ENCODE measurements at places on chromosomes 2 and 18.

GRCh38 chr2:104870100-104870975, 16.4 kb downstream of the POU3F3 start:
- no peak for DNase-seq

DNA sequence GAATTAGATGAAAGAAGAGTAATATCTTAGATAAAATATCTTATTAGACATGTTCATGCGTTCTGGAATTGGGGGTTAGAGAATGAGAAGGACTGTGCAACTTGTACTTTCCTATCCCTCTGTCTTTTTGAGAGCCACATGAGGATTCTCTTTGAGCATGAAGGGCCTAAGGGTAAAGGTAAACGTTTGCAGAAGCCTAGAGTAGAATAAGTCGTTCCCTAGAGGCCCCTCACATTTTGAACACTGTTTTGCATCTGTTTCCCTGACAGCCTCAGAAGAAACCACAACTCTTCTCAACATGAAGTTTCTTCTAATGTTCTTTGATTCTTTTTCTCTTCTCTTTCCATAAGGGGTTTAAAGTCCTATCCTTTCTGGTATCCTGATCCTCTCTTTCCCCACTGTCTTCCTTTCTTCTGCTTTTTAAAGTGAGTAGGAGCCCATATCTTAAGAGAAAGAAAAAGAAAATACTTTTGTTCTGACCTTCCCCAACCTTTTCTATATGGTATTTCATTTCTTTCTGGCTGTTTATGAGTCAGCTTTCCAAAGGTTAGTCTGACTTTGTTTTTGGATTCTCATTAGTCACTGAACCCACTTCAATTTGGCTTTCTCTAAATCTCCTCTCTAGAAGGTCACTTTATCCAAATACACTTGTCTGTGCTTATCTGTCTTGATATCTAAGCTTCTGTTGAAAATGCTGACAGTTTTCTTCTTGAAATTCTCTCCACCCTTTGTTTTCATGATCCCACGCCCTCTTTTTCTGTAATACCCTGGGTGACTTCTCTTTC, 34.8 kb downstream of the PPP1R1C start:
- DNase-seq: peak; percentile 52

- no peak for DNase-seq
Measured at GRCh38 chr2:12232876-12233275, 483.9 kb upstream of the TRIB2 start.

DNA sequence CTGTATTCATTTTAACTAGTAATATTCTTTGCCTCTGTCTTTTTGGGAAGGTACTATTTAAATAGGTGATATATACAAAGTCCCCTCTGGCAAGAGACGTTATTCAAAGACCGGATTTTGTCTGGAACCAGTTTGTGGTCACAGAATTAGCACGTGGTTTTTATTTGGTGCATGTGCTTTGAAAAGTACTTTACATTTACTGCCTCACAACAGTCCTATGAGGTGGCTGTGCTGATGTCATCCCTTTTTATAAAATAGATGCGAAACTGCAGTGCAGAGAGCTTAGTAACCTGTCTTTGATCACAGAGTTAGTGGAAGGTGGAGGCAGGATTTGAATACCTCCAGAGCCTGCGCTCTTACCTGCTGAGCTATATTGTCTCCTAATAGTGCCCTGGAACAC, 4.0 kb downstream of the LPIN1 start:
- DNase-seq: peak; percentile 25

- no peak for DNase-seq
Measured at GRCh38 chr18:23284629-23285028, 149.3 kb downstream of the CABLES1 start.

- peak; percentile 58 for DNase-seq
Measured at GRCh38 chr2:112920923-112921532, 10.1 kb downstream of the IL37 start.

Measured in EL (cell line).